H4 (cell line): ENCODE measurements at places on chromosomes 6 and 20. TPM values are rescaled to one million over a fixed set of nuclear protein-coding genes. Genes with fewer than 3 reads are reported as not detected.

The PLCB4 gene
- 5.7 and 5.9 TPM in 2 replicates for total RNA-seq

DNA sequence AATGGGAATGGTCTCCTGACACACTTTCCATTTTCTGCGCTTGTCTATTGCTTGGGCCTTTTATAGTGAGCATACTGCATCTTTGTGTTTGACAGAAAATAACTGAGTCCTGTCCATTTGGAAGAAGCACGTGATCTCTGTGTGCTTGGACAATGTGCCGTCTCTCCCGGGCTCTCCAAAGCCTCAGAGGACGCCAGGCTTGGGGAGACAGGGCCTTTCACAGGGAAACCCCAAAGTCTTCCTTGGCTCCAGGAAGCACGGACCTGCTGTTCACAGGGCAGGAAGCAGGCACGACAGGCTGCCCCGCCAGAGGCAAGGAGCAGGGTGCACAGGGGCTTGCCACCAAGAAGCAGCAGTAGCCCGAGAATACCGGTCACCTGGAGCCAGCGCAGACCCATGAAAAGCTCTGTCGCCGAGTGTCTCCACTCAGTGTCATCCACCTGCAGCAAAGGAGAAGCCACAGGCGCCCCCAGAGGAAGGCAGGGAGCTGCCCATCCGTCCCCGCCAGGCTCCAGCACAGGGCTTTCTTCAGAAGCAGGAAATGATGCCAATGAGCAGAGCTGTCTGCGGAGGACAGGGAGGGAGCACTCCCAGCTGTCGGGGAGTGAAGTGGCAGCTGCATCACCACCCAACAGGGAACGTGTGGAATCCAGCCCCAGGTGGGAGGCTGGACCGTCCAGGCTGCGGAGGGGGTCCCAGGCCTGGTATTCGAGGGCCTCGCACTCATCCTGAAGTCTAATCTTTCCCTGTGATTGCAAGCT, 135.1 kb downstream of the AGPAT4 start:
- no peak for DNase-seq

The APOBEC2 gene
- total RNA-seq = not detected in 2 replicates

GRCh38 chr20:13525225-13525940, 113.3 kb downstream of the TASP1 start:
- peak; percentile 24 for DNase-seq

The F13A1 gene
- 0.02 TPM in 1 of 2 replicates, not detected in the other for total RNA-seq

- no peak for DNase-seq
Measured at GRCh38 chr6:66675906-66676305, 968.9 kb upstream of the EYS start.

DNA sequence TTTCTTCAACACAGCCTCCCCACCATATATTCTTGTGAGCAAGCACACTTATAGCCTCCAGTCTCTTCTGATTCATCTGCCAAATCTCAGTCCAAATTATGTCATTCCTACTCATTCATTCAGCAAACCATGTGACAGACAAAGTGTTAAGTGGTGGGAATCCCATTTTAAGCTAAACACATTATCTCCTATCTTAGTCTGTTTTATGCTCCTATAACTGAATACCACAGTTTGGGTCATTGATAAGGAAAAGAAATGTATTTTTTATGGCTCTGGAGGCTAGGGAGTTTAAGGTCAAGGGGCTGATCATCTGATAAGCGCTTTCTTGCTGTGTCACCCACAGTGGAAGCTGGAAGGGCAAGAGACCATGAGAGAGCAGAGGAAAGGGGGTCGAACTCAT, 23.9 kb upstream of the SMIM13 start:
- no peak for DNase-seq

The ARHGAP18 gene
- 8.0 and 8.9 TPM in 2 replicates for total RNA-seq

The SYNDIG1 gene
- total RNA-seq = 0.47 and 0.77 TPM in 2 replicates

The IL17F gene
- total RNA-seq = not detected in 2 replicates
